ENCODE measurements at places on chromosomes 6 and 20.

GRCh38 chr20:21933526-21933925 lies 228.1 kb downstream of the PAX1 start:
- DNase-seq: no peak

GRCh38 chr20:58598211-58599015 lies 52.7 kb upstream of the STX16 start:
- no peak for DNase-seq

DNA sequence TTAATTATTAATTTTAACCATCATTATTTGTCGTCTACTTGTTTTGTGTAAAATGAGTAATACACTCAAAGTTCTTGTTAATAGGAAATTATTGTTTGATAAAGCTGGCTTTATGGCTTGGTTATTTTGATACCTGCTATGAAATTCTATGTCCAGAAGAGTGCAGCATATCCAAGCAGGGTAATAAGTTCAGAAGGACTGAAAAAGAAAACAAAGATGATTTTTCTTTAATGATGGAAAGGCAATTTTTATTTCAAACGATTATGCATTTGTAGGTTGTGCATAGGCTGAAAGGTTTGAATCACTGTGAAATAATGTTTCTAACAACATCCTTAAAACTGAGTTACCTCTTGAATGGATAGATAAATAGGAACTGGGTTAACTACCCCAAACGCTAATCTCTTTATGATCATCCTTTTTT lies 1.4 kb upstream of the MAN1A1 start:
- no peak for DNase-seq

DNA sequence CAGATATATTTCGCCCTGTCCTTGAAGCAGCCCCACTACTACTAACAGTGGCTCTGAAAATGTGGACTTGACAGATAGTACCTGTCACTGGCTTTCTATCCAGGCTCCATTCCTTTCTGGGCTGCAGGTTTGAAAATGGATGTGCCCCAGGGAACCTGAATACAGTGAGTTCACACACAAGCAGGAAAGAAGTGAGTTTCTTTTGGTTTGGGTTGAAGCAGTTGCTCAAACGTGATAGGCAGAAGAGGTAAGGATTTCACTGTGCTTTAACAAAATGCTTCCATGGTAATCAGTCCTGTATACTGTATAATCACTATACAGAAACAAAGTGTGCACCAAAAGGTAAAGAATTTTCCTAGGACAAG lies 382.9 kb downstream of the PRKN start:
- no peak for DNase-seq

DNA sequence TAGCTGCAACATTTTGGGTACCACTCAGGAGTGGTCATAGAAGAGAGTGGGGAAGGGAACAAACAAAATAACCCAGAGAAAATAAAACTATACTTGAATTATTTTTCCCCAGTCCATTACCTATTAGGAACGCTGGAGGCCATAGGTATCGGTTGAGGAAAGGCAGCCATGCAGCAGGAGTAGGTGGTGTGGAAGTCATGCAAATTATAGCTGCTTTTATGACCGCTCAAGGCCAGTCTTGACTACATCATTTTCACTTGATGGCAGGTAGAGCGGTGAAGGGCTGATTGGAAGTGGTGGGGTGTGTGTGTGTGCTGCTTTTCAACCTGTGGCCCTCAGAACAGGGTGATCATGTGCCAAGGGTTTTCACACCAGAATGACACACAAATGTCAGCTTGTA lies 36.5 kb upstream of the KIF13A start:
- DNase-seq: no peak

DNA sequence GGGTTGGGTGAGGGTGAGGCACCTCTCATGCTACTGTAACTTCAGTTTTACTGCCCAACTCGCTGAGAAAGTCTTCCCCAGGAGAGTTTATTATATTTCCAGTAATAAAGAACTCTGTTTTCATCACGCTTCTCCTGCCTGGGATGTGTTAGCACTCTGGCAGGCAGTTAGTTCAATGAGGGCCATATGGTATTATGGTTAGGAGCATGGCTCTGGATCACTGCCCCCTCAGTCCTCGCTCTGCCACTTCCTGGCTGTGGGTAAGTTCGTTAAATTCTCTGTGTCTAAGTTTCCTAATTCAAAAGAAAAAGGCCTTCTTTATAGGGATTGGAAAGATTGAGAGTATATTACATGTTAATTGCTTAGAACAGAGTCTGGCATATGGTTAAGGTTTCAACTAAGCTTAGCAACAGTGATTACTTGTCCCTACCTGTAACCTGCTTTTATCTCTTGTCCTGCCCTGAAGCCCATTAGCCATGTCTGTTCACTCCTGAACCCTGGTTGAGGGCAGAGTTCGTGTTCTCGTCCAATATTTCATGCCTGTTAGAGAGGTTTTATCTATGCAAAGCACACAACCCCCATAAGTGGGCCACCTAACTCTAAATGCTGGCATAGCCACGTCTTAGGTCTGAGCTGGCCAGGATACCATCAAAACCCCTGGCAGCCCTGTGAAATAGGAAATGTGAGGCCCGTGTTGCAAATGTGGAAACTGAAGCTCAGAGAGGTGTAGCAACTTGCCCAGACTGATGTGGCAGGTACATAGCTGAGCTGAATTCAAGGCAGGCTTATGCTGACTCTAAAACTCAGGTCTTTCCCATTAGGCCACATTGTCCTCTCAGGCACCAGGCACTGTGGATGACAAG lies 342.5 kb upstream of the JARID2 start:
- no peak for DNase-seq

GRCh38 chr6:99146711-99147110 lies 199.0 kb upstream of the FBXL4 start:
- no peak for DNase-seq

- no peak for DNase-seq
Measured at GRCh38 chr6:156634048-156634447, 143.1 kb upstream of the ARID1B start.

DNA sequence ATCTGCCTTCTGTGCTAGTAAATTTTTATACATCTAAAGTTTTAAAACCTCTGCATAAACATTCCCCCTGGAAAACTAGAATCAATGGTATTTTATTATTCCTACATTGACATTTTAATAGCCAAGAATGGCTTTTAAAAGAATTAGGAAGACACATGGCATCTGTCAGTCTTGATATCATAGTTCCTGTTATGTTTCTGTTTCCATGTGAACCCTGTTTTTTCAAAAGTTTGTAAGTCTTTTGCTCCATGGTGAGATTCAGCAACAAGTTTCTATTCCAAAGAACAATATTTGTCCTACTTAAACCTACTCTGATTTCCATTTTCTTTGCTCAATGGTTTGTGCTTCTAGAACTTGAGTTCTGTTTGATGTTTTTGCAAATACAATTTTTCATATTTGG lies 95.2 kb downstream of the PLEKHG1 start:
- DNase-seq: no peak

- DNase-seq: no peak
Measured at GRCh38 chr6:88895911-88896310, 67.5 kb downstream of the RNGTT start.

DNA sequence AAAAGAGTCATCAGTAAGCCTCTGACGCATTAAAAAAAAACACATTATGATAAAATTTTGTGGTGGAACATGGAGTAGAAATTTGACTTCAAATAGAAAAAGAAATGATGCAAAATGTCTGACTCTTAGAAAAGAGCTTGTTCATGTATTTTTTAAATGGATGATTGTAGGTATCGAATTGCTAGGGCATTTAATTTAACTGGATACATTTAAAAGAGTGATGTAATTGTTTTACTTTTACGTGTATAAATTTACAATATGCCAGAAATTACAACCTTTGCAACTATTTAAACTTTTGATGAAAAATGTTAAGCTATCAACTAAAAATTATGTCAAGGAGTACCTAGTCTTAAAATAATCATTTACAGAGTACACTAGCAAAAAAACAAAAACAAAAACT lies 4.5 kb upstream of the SDC4 start:
- DNase-seq: no peak

All from fibroblast of skin of left biceps (primary cell).